ENCODE measurements at places on chromosomes 2 and 18.

- DNase-seq = no peak
These were observed 31.8 kb upstream of the MTCL1 start for GRCh38 chr18:8673256-8674209.

DNA sequence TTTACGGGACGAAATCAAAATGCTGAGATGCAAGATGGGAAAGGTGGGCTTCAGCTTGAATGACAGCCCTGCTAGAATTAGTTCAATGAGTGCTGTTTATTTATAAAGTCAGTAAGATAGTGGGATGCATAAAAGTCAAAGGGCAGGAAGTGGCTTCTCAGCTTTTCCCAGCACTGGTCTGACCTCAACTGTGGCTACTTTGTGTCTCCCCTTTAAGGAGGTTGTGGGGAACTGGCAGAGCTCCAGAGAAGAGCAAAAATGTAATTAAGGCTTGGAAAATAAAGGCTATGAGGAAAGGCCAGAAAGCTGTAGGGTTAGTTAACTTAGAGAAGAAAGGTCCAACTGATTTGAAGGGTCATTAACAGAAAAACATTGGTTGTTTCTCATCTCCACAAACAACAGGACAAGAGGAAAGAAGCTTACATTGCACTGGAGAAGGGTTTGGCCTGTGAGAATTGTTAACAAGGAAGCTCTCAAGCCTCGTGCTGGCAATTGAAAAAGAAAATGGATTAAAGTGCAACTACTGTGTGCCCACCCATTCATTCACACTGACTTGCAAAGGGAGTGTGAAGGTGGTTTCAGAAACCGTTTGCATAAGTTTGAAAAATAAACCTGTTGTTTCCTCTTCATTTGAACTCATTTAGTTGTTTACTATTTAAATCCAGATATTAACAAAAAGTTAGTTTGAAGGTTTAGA is 68.8 kb upstream of the CD28 start:
- DNase-seq = no peak

DNA sequence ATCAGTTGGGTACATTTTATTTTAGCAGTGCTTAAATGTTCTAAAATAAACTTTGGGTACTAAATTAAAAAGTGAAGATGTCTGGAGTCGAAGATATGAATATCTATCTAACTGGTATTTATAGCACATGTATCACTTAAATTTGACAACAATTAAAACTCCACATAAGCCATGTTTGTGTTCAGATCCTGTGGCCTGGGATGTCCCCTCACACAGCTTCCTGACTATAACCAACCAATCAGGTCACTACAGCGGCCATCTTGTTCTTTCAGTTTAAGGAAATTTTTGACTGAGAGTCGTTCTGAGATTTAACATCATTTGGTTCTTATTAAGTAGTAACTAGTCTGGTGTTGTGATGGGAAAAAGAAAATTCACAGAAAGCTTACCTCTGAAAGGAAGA is 170.7 kb upstream of the NRP2 start:
- no peak for DNase-seq

GRCh38 chr2:238127165-238128060 is 11.1 kb upstream of the KLHL30 start:
- DNase-seq = no peak

GRCh38 chr2:149483004-149483605 is 104.5 kb downstream of the MMADHC start:
- DNase-seq = no peak

DNA sequence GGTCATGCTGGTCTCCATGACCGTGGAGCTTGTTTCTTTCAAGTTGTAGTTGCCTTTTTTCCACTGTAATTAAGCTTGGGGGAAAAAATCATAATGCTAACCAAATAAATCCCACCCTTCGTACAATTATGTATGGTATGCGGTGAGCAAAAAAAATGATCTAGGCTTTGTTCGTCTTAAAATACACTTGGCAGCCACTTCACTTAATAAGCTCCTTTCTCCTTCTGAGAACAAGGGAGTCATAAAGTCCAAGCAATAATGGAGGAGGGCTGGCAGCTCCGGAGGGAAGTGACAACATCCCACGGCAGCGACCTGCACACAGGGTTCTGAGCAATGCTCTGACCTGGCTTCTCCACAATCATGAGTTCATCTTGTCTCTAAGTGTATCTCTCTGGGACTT is 91.2 kb upstream of the KLHL29 start:
- DNase-seq = no peak

DNA sequence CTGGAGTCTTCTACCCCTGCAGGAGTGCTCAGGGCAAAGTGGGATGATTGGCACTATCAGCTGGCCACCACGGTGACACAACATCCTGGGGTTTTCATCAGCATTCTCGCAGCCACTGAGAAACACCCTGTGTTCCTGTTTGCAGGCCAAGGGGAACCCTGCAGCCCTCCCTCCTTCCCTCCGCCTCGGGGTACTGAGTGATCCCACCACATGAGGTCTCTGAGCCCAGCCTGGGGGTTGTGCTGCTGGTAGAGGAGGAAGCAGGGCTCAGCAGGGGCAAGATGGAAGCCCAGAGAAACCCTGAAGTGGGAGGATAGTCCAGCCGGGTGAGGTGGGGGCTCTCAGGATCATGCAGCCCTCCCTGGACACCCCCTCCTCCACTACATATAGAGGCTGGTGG is at the start of gene OXER1:
Gene OXER1 (minus strand): TSS at position 40 of the 400 bp plus-strand sequence. CDS start 73 bp downstream, outside the sequence.
- DNase-seq = no peak
